NCI-H1048 (cell line): ENCODE measurements at places on chromosomes 1 and 21.

- DNase-seq, result no peak
These were observed 8.7 kb upstream of the SNAPIN start for GRCh38 chr1:153649863-153650235.

DNA sequence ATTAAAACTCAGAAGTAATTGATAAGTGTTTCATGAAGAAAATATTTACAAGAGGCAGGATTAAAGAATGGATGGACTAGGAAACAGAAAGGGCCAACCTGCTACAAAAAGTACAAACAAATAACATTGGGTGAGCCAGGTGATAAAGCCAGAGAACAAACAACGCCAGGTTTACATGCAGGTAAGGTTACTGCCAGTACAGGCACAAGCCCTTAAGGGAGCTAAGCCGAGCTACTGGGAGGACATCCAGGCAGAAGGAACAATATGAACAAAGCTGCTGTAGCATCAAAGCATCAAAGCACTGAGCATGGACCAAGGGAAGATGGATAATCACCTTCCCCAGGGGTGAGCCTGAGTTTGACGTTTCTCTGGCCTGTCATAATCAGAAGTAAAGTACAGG is 380.7 kb downstream of the SEC16B start:
- DNase-seq, result no peak

GRCh38 chr1:16127676-16128337 is 28.1 kb downstream of the EPHA2 start:
- no peak for DNase-seq

DNA sequence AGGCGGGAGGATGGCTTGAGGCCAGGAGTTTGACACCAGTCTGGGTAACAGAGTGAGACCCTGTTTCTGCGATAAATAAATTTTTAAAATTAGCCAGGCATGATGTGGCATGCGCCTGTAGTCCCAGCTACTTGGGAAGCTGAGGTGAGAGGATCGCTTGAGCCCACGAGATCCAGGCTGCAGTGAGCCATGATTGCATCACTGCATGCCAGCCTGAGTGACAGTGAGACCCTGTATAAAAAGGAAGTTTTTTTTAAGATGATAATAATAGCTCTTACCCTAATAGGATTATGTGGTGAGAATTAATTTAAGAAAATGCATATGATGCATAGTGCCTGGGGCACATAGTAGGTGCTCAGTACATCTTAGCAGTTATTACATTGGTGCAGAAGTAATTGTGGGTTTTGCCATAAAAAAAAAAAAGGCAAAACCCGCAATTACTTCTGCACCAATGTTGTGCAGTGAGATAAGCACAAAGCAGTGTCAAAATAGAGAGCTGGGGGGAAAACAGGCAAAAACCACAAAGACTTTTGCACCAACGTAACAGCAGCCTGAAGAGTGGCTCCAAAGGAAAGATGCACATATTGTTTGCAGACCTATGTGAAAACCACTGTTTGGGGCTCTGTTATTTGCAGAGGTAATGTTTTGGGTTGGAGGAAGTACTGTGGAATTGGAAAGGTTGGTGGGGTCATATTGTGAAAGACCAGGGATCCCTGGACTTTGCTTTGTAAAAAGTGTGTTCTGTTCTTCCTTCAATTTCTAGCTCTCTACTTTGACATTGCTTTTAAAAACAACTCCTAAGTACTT is 72.4 kb downstream of the PLXNA2 start:
- DNase-seq, result no peak

- no peak for DNase-seq
These were observed 67.0 kb downstream of the PIK3R3 start for GRCh38 chr1:46065405-46065804.

DNA sequence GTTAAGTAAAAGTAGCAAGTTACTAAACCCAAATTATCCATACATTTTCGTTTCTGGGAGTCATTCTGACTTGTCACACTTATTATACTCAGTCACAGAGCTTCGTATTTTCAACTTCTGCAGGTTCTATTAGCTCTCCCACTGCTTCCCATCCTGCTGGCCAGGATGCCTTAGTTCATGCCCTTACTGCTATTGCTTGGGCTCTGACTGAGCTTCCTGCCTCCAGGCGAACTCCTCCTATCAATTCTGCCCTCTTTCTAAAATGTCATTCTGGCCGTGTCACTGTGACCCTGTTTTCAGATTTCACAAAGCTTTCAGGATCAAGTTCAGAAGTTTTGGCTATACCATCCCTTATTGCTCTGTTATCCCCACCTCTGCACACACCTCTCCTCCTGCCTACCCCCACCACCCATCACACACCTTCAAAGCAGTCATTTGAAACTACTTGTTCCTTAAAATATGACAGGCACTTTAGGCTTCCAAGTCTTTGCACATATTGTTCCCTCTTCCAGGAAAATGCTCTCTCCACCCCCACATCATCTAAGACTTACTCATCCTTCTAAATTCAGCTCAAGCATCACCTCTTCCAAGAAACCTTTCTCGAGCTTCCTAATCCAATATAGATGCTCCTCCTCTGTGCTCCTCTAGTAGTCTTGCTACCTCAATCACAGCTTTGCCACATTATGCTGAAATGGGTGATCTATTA is 278.0 kb downstream of the BRINP2 start:
- no peak for DNase-seq

DNA sequence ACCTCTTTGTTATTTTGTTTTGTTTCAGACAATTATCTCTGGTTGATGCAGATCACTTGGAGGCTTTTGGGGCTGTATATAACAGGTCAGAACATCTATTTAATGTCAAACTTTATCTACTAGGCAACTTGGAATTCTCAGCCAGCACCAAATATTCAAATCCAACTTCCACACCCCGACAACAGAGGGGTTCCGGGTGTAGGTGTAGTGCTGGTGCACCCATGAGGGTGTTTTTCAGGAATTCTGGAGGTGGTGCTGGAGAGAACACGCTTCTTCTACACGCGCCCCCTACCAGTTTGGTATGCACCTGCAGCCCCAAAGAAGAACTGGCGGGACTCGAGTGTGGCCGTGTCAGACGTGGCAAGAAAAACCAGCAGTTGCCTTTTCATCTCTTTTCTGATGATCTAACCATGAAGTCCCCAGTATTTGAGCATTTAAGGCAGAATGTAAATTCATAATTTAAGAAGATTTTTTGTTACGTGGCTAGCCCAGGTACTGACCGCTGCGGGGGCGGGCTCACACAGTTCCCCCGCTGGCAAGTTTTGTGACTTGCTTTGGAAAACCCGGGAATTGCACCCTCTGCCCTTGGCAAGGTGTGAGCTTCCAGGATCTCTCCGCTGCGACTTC is 462 bp upstream of the TLCD4 start:
- peak; percentile 71 for DNase-seq

GRCh38 chr1:92655197-92655801 is 129.6 kb downstream of the EVI5 start:
- DNase-seq, result no peak

GRCh38 chr1:110215621-110216515 is 5.8 kb downstream of the KCNC4 start:
- DNase-seq, result no peak

- no peak for DNase-seq
These were observed 38.8 kb downstream of the VPS45 start for GRCh38 chr1:150106341-150106740.

GRCh38 chr1:231165371-231165770 is 3.5 kb downstream of the TRIM67 start:
- DNase-seq, result no peak

DNA sequence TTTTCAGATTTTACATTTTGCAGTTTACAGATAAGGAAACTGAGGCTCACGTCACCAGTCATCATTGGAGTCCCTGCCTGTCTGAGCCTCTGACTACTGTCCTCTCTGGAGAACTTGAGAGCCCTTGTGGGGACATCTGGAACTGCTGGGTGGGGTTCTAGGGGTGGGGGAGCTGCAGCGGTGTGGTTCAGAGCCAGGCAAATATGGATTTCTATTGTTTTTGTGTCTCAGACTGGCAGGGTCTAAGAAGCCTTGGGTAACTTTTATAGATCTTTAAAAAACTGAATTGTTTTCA is 46.9 kb downstream of the IER5 start:
- DNase-seq, result no peak
